Tibial nerve (tissue), 4 donors: ENCODE measurements at places on chromosomes 3 and 15. TPM values are rescaled to one million over a fixed set of nuclear protein-coding genes. Genes with fewer than 3 reads are reported as not detected.

ADIPOQ gene
- total RNA-seq: 70.8 TPM

KLHL6 gene
- 3.1 TPM for total RNA-seq

GP9 gene
- total RNA-seq: not detected

GOLGA8T gene
- not detected for total RNA-seq

FANCD2OS gene
- total RNA-seq: not detected

PLSCR2 gene
- total RNA-seq: not detected

SKOR1 gene
- total RNA-seq: 1.5 TPM

CKMT1B gene
- not detected for total RNA-seq

DNA sequence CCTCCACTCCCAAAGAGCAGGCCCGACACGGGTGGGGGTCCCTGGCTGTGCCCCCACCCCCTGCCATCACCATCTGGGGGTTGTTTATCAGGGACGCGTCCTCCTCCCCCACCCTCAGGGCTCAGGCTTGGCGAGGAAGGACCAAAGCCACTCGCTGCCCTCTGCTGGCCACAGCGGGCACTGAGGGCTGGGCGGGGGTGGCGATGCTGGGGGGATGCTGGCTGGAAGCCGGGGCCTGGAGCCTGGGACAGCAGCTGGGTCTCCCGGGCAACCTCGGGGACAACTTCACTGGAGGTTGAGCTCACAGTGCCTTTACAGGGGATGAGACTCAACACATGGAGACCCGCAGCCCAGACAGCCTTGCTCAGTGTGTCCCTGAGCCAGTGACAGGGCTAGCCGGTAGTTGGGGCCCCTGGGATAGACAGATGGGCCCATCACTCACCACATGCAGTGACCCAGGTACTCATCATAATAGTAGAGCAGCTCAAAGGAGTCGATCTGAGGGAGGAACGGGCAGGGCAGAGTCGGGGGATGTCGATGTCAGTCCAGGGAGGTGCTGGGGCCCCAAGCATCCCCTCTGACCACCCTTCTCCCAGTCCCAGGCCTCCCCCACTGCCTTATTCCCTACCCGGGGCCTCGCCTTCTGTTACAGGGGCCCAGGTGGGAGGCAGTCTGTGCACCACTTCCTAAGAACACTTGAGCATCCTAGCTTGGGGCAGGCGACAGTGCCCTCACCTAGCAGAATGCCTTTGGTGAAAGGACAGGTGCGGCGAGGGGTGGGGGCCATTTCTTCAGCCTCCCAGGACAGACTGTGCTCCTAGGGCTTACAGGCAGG lies 5.9 kb upstream of the CALML4 start:
- DNase-seq: peak; percentile 41

- DNase-seq: no peak
These were observed 11.7 kb downstream of the PLXNB1 start for GRCh38 chr3:48418140-48418539.

DNA sequence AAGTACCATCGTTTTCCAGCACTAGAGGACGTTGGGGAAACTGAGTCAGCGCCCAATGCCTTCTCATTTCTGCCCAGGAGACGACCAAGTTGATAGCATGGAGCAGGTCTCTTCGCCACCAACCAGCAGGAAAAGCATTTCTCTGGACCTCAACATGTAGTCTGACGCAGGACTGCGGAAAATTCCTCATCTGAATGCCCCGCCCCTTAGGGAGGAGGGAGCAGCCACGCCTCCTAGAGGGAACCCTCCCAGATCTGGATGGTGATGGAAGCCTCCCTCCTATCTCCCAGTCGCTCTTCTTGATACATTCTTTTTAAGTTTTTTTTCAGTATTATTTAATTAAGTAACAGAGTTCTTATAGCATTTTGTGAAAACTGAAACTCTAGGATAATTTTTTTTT lies 17.4 kb upstream of the MINDY4B start:
- no peak for DNase-seq

GRCh38 chr15:33468740-33469139 lies 158.0 kb downstream of the RYR3 start:
- no peak for DNase-seq

GRCh38 chr3:144586382-144586781 lies 614.8 kb downstream of the DIPK2A start:
- no peak for DNase-seq

DNA sequence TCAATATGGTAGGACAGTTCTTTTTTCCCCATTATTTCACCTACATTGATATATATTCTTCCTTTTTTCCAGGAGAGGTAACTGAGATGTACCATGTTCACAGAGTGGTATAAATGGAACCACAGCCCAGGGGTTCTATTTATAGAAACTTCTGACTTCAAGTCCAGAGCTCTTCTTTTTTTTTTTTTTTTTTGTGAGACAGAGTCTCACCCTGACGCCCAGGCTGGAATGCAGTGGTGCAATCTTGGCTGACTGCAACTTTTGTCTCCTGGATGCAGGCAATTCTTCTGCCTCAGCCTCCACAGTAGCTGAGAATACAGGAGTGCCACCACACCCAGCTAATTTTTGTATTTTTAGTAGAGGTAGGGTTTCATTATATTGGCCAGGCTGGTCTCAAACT lies 267.1 kb upstream of the TPRG1 start:
- no peak for DNase-seq

GRCh38 chr3:15458212-15458780 lies 30.9 kb downstream of the EAF1 start:
- DNase-seq: no peak

GRCh38 chr3:9216736-9217135 lies 32.7 kb downstream of the SRGAP3 start:
- DNase-seq: no peak

DNA sequence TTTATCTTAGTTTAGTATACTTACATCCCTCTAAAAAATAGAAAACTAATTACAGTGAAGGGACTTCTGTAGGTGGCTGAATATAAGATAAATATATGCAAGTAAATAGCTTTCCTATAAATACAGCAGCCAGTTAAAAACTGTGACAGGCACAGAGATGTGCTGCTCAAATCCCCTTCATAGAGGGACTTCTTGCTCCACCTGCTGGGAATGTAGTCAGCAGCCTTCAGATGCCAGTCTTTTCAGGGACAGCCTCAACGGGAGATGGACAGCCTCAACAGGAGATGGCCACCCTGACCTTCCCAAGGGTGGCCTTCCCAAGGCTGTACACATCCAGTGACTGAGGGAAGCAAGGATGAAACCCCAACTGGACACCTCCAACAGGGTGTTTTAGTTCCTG lies 15.7 kb upstream of the PRR23E start:
- no peak for DNase-seq

GRCh38 chr15:29873947-29874411 lies 51.7 kb upstream of the TJP1 start:
- no peak for DNase-seq

- no peak for DNase-seq
These were observed 70.2 kb upstream of the CD96 start for GRCh38 chr3:111471831-111472230.

DNA sequence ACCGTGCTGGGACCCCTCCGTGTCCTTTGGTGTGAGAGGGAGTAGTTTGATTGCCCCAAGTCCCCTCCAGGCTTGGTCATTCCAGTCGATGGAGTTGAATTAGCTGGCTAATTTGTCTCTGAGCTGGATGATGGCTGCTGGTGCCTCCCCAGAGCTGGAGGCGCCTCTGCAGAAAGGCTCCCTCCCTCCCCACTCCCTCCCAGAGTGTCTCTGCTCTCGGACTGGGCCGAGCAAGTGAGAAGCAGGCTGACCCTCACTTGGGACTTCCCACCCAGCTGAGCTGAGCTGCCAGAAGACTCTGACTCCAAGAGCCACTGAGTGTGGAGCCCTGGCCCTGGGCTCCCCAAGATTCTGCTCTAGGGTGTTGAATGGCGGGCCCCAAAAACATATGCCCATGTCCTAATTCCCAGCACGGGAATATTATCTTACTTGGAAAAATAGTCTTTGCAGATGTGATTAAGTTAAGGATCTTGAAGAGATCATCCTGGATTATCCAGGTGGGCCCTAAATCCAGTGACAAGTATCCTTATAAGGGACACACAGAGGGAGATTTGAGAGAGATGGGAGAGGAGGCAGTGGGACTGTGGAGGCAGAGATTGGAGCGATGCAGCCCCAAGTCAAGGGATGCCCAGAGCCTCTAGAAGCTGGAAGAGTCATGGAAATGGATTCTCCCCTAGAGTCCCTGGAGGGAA lies 60.7 kb upstream of the TLE3 start:
- no peak for DNase-seq

GRCh38 chr15:63983061-63983711 lies 63.1 kb downstream of the DAPK2 start:
- DNase-seq: no peak
